ENCODE measurements at places on chromosomes 16 and 17.
A peak's percentile ranks its signal among the peaks of the same experiment; 100 is the strongest.

- DNase-seq, result peak; percentile 21
These were observed 151.2 kb downstream of the MSI2 start for GRCh38 chr17:57407287-57408070.

DNA sequence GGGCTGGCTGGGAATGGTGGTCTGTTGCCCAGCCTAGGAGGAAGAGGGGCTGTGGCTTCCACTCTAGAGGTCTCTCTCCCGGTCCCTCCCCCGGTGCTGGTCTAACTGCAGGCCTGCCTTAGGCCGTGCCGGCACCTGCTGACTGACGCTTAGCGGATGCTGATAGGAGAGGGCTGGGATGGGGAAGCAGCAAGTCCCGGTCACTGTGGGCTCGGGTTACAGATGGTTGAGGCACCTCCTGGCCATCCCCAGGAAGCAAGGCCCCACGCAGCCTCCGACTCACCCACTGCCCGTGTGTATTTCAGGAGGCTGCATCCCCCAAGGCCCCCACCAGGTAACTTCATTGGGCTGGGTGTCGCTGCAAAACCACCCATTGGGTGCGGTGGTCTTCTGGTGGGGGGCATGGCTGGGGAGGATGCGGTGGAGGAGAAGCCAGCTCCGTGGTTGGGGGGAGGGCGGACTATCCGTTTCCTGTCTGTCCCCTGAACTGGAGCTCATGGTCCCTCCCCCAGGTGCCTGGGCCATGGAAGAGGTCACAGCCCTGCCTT is 278.9 kb downstream of the SEC14L1 start:
- DNase-seq, result peak; percentile 37

DNA sequence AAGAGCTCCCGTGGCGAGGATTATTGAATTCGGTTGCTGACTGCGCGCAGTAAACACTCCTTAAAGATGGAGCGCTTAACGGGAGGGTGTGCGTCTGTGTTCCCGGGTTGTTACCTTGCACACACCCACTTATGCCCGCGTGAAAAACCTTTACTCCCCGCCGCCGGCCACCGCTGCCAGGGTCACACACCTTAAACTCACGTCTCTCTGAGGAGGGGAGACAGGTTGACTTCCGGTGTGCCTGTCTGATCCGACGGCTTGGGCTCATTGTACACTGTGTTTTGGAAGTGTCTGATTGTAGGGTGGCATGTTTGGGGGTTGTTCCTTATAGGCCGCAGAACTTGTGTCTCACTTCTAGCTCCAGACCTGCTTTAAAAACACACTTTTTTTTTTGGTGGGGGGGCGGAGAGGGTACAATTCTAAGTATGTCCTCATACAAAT is 66.8 kb downstream of the KPNA2 start:
- no peak for DNase-seq

DNA sequence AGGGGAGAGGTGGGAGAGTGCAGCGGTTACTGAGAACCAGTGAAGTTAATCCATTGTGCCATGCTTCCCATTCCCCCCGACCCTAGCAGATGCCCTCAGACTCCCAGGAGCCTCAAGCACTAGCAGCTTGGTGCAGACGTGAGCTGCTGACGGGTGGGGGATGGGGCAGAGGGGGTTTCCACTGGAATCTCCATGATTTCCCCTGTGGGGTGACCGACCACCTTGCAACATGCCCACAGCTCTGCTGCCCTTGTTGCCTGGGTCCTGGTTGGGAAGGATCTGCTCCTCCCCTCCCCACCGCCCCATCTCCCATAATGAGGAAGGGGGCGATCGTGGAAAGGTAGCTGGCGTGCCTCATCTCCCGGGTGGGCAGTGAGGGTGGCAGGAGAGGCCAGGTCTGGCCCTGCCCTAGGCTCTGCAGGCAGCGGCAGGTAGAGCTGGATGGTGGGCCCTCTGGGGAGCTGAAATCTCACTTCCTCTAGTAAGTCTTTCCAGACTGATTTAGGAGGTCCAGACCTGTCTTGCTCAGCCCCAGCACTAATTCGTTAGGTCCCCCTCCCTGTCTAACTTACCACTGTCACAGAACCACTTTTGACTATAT is 9.6 kb downstream of the FLOT2 start:
- no peak for DNase-seq

DNA sequence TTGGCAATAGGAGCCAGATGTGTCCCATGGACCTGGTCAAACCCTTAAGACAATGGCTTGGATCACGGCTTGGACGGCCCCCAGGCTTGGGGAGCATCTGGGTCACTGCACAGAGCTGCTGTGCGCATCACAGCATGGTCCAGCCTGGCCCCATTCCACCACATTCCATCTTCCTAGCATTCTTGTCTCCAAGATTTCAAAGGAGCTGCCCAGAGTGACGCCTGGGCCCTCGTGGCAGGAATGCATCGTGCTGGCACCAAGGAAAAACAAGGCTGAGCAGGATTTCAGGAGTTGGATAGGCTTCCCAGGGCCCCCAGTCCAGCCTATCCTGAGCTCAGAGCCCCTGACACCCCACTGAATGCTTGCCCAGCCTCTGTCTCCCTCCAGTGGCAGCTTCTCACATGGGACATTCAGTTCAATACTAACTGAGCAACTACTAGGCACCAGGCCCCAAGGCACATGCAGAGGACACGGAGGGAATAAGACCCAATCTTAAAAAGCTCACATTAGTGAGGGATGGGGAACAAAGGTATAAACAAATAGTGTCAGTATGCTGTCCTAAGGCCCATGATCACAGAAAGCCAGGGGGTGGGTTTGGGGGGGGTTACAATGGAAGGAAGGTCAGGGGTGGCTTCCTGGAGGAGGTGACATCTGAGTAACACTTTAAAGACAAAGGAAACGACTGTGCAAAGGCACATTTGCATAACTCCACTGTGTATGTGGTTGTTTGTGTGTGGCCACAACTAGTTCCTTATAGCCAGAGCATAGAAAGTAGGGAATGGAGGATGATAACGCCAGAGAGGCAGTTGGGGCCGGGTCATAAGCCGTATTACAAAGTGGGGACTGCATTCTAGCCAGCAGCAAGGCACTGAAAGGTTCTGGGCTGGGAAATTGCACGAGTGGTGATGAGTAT is 34.1 kb downstream of the TK2 start:
- DNase-seq, result no peak

DNA sequence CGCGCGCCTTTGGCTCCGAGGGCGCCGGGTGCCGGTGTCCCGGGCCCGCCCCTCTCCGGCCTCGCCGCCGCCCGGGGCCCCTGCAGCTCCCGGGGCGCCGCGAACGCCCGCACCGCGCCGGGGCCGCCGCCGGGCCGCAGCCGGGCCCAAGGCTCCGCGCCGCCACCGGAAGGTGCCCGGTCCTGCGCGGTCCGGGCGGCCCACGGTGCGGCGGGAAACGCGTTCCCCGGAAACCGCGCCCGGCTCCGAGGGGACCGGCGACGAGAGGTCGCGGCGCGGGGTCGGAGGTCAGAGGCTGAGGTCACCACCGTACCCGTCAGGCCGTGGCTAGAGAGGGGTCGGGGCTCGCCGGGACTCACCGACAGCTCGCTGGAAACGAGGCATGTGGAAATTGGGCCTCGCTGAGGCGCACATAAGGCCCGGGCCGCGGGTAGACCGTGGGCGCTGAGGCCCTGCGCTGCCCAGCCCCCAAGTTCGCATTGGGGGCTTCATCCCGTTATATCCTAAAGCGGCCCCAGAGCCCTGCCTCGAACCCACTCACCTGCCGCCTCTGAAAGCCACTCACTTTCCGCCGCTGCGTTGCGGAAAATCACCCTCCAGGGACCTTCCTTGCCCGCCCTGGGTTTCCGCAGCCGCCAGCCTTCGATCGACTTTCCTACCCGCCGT is at the start of gene DUS1L:
TSS of gene DUS1L (minus strand) at position 167 of the 666 bp plus-strand sequence. CDS start 745 bp downstream, outside the sequence.
- peak; percentile 86 for DNase-seq

GRCh38 chr16:67260426-67261063 is 11.8 kb downstream of the SLC9A5 start:
- DNase-seq, result no peak

GRCh38 chr17:70172923-70173322 is 3.6 kb downstream of the KCNJ2 start:
- DNase-seq, result no peak

DNA sequence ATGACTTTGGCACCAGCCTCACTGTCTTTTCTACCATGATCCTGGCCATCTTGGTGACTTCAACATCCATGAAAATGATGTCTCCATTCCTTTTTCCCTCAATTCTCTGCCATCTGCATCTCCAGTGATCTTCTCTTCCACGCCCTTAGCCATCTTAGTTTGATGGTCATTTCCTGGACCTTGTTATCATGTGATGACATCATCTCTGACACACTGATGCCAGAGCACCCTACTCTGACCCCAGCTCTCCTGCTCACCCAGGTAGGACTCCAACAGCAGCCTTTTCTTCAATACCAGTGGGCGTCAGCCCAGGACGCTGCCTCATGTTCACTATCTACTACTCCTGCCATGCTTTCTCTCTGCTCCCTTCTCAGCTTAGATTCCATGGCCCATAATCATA is 83.2 kb downstream of the ZZEF1 start:
- no peak for DNase-seq

DNA sequence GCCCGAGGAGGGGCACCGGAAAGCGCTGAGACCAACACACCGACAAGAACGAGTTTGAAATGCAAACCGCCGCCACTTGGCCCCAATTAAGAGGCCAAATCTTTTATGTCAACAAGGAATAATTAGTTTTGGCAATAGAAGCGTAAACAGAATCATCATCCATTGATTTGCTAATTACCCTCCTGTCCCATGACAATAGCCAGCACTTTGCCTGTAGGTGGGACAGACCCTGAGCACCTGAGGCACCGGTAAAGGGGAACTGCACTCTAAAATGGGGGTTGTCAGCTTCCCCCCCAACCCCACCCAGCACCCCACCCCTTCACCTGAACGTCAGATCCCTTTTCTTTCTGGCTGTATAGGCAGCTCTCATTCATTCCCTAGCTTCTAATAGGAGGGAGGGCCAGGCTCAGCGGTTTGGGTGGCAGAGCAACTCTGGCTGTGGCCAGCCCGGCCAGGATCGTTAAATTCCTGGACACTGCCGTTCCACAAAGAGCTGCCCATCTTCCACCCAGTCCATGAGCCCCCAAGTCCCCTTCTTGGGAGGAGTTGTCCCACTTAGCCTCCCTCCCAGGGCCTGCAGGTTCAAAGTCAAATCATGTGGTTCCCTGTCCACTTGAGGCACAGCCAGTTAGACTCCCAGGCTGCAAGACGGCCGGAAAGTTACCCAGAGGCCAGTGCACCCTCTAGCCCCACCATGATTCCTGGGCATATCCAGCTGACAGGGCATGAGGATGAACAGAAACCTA is 45.8 kb downstream of the WNT3 start:
- no peak for DNase-seq

DNA sequence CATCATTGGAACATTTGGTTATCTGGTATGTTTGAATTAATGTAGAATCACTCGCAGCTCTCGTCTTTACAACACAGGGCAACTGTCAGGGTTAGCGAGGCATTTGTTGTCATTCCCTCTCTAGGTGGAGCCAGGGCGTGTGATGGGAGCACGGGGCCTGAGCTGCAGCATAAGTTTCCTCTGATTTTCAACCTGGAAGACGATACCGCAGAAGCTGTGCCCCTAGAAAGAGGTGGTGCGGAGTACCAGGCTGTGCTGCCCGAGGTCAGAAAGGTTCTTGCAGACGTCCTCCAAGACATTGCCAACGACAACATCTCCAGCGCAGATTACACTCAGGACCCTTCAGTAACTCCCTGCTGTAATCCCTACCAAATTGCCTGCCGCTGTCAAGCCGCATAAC is 37.2 kb downstream of the WIPI1 start:
- no peak for DNase-seq

DNA sequence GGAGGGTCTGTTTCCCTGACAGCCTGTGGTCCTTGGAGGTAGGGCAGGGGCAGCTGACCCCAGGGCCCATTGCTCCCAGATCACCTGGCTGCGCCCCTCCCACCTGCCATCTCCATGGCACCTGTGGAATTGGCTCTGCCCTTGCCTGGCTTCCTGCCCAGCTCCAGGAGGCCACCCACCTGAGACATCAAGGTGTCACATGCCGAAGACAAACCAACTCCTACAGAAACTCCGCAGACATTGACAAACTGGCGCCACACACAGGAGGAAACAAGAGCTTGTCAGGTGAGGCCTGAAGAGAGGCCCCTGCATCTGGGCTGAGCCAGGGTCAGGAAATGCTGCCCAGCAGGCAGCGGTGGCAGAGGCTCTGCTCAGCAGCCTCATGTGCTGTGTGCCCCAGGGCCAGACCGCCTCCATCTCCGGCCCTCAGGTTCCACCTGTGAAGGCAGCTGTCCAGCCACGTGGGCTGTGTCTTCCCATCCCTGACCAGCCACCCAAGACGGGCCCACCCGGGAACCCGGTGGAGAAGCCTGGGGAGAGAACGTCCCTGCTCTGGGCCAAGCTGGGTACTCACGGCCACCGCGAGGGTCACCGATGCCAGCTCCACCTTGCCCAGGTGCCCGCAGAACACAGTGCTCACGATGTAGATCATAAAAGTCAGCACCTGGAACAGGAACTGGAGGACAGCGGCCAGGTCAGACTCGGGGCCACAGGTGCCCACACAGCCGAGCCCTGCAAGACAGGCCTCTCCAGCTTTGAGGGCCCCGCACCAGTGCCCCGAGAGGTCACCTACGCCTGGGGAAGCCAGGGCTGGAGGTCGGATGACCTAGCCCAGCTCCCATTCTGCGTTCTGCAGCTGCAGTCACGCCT is 1.6 kb downstream of the SLC47A2 start:
- DNase-seq, result no peak

Measured in Right ventricle myocardium inferior (tissue), 1 donor.